ENCODE measurements at places on chromosomes 4 and X. TPM values are rescaled to one million over a fixed set of nuclear protein-coding genes. Genes with fewer than 3 reads are reported as not detected.

Gene SATL1
- not detected for total RNA-seq

Gene DGKK
- total RNA-seq: not detected

GRCh38 chr4:79042079-79042674, 102.9 kb upstream of the PAQR3 start:
- H3K27ac ChIP-seq: no peak overlapping the region
- no peak overlapping the region for H3K4me3 ChIP-seq
- H3K27me3 ChIP-seq: no peaks in the 10 kb centered on the region
- DNase-seq: no peak

Gene TBX22
- total RNA-seq: not detected

DNA sequence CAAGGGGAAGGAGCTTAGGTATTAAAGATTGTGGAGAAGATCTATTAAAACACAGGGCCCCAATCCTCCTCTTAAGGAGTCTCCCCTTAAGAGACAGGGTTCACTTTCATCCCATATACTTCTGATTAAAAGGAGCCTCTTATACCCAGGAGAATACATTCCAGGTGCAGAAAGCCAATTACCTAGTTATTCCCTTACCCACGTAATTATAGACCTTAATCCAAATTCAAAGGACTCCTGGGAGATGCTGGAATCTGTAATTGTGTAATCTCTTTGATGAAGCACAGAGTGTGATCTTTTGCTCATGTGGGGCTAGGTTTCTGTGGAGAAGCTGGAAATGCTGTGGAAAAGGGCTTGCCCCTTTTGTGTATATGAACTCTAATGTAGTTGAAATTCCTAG, 1.4 kb upstream of the SEC24B start:
- peaks cover 23% of the 10 kb centered on the region for H3K4me1 ChIP-seq
- H3K36me3 ChIP-seq: no peaks in the 10 kb centered on the region
- H3K27me3 ChIP-seq: no peaks in the 10 kb centered on the region
- H3K4me3 ChIP-seq: no peak overlapping the region

- no peaks in the 10 kb centered on the region for H3K36me3 ChIP-seq
- H3K4me3 ChIP-seq: no peak overlapping the region
- H3K27me3 ChIP-seq: no peaks in the 10 kb centered on the region
- DNase-seq: no peak
Observed at GRCh38 chr4:15149839-15150592, 147.7 kb downstream of the CPEB2 start.

- no peak overlapping the region for H3K27ac ChIP-seq
- H3K4me3 ChIP-seq: no peak overlapping the region
- DNase-seq: no peak
- no peaks in the 10 kb centered on the region for H3K4me1 ChIP-seq
- H3K27me3 ChIP-seq: no peaks in the 10 kb centered on the region
Observed at GRCh38 chrX:68193786-68194185, 239.5 kb downstream of the OPHN1 start.

GRCh38 chr4:13088726-13089658, 395.1 kb downstream of the RAB28 start:
- H3K36me3 ChIP-seq: no peaks in the 10 kb centered on the region
- H3K4me3 ChIP-seq: no peak overlapping the region
- DNase-seq: no peak
- H3K4me1 ChIP-seq: no peaks in the 10 kb centered on the region

Gene FAM53A
- 1.8 TPM for total RNA-seq

Gene MAGEC1
- total RNA-seq: not detected

Gene FAM9B
- not detected for total RNA-seq

DNA sequence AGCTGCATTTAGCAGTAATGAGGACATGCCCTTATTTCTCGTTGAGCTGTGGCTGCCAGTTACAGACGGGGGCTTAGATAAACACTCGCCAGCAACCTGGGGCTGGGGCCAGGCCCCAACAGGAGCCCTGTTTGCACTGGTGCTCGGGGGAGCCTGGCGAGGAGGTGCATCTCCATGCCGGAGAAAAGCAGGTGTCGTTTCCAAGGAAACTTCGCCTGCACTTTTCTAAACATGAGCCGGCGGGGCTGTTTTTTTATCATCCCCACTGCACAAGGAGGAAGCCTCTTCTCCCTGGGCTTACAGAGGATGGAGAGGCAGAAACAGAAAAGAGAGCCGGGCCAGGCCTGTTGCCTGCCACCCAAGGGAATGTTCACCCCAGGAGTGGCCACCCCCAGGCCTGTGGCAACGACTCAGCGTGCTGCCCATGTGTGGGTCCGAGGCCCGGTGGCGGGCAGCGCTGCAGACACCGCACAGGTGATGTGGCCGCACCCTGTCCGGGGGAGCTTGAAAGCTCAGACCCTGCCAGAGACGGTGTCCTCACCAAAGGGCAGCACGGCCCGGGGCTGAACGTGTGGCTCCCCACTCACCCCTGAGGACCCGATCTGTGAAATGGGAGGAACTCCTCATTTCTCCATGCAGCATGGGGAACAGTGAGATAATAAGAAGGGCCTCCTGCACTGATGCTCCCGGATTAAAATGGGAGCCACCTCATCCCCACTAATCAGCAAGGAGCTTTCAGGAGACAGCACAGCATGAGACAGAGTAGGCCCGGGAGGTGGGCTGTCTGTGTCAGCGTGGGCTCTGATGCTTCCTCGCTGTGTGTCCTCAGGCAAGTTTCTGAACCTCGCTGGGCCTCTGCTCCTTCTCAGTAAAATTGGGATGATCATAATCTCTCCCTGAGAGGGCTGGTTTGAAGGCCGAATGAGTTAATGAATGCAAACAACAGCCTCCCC, 33.8 kb upstream of the ADRA2C start:
- H3K27me3 ChIP-seq: no peaks in the 10 kb centered on the region
- H3K27ac ChIP-seq: no peak overlapping the region
- no peak overlapping the region for H3K4me3 ChIP-seq
- H3K4me1 ChIP-seq: no peaks in the 10 kb centered on the region
- no peak for DNase-seq

Gene ARHGAP4
- total RNA-seq: 242 TPM

DNA sequence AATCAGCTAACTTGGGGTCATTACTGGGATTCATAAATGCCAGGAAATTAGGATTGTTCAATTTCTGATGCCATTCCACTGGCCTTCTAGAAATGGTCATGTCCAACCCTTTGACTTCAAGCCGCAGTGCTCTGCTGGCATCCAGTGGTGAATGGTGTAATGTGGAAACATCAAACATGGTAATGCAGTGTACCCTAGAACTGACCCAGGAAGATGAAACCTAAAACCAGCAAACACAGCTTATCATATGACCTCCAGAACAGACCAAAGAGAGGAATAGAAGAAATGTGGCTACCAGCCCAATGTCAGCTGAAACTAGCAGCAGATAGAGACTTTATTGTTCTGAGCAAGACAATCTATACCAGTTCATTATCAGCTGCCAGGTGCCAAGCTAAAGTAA, 13.8 kb downstream of the CXCL13 start:
- DNase-seq: no peak
- H3K4me1 ChIP-seq: peaks cover 3% of the 10 kb centered on the region
- H3K4me3 ChIP-seq: no peak overlapping the region
- no peaks in the 10 kb centered on the region for H3K36me3 ChIP-seq
- no peaks in the 10 kb centered on the region for H3K27me3 ChIP-seq
- H3K27ac ChIP-seq: no peak overlapping the region

- H3K4me3 ChIP-seq: no peak overlapping the region
- no peak for DNase-seq
- H3K4me1 ChIP-seq: no peaks in the 10 kb centered on the region
Observed at GRCh38 chr4:79065262-79065661, 126.0 kb upstream of the PAQR3 start.

DNA sequence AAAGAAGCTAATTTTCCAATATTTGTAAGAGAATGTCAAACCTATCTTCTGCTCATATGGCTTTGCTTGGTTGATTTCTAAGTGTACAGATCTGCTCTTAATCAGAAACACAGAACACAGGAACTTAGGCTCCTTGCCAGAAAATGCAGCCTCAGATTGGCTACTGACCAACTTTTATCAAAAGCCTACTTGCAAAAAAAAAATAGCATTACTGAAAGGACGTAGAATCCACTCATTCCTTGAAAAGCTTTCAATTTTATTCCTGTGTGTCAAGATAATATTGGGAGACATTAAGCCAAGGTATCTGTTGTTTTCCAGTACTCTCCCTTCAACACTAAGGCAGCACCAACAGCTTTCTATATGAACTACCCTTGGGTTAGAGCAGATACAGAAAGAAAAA, 127.6 kb upstream of the INTU start:
- no peaks in the 10 kb centered on the region for H3K4me1 ChIP-seq
- H3K27ac ChIP-seq: no peak overlapping the region
- no peaks in the 10 kb centered on the region for H3K36me3 ChIP-seq
- DNase-seq: no peak
- no peak overlapping the region for H3K4me3 ChIP-seq

- H3K27ac ChIP-seq: no peak overlapping the region
- DNase-seq: no peak
- H3K4me3 ChIP-seq: no peak overlapping the region
- no peaks in the 10 kb centered on the region for H3K36me3 ChIP-seq
- no peaks in the 10 kb centered on the region for H3K27me3 ChIP-seq
Observed at GRCh38 chrX:13365161-13365560, 45.3 kb upstream of the ATXN3L start.

GRCh38 chr4:102390438-102390837, 45.2 kb upstream of the SLC39A8 start:
- H3K4me3 ChIP-seq: no peak overlapping the region
- H3K27ac ChIP-seq: no peak overlapping the region
- peak; percentile 27 for DNase-seq
- H3K4me1 ChIP-seq: no peaks in the 10 kb centered on the region

Gene NOX1
- total RNA-seq: not detected

DNA sequence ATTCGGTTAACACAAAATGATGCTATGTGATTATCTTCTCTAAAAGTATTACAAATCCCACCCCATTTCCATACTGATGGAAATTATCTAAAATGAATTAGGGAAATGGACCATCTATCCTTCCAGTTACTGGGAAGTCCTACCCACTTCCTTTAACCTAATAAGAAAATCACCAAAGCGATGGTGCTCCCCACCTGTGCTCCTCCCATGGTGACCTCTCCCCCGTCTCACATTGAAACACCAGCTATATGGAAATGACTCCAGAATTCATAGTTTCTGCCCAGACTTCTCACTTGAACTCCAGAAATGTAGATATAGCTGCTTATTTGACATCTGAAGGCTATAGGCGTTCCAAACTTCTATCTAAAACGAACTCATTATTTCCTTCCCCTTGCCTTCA, 48.5 kb downstream of the CCKAR start:
- no peak overlapping the region for H3K27ac ChIP-seq
- no peaks in the 10 kb centered on the region for H3K4me1 ChIP-seq
- H3K36me3 ChIP-seq: no peaks in the 10 kb centered on the region
- no peaks in the 10 kb centered on the region for H3K27me3 ChIP-seq
- DNase-seq: no peak

Gene SLC9A6
- 14.5 TPM for total RNA-seq

GRCh38 chr4:80249144-80249543, 17.3 kb upstream of the FGF5 start:
- DNase-seq: no peak
- no peak overlapping the region for H3K27ac ChIP-seq
- H3K4me1 ChIP-seq: no peaks in the 10 kb centered on the region
- H3K27me3 ChIP-seq: no peaks in the 10 kb centered on the region

GRCh38 chr4:28093071-28093470, 1232.4 kb downstream of the STIM2 start:
- no peaks in the 10 kb centered on the region for H3K36me3 ChIP-seq
- no peaks in the 10 kb centered on the region for H3K4me1 ChIP-seq
- no peak overlapping the region for H3K27ac ChIP-seq
- DNase-seq: no peak
- H3K27me3 ChIP-seq: no peaks in the 10 kb centered on the region

- H3K4me3 ChIP-seq: peak overlapping the region; percentile 30
- H3K4me1 ChIP-seq: peaks cover 45% of the 10 kb centered on the region
- peak overlapping the region; percentile 87 for H3K27ac ChIP-seq
- peak; percentile 74 for DNase-seq
Observed at GRCh38 chrX:131987252-131987651, 35.9 kb upstream of the STK26 start.

DNA sequence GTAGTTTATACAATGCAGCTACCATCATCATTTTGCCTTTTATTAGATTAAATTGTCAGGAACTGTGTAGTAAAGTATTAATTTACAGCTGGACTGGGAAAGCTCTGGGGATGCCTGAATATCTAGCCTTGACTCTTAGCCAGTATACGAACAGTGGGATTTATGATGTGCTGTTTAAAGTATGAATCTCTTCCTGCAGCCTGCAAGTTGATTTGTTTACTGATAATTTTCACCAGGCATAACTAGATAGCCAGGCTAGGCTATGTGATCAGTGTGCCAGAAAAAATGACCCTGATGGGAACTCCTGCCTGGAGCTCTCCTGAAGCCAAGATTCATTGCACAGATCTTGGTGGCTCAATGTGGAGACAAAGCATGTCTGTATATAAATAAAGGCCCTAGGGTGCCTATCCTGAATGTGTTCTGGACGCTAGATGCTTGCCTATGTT, 119.2 kb downstream of the SCLT1 start:
- no peak overlapping the region for H3K4me3 ChIP-seq
- H3K27me3 ChIP-seq: no peaks in the 10 kb centered on the region
- no peak for DNase-seq
- no peak overlapping the region for H3K27ac ChIP-seq

Gene TBC1D14
- 44.1 TPM for total RNA-seq

GRCh38 chrX:9171841-9172463, 138.0 kb upstream of the FAM9B start:
- H3K4me1 ChIP-seq: no peaks in the 10 kb centered on the region
- no peak overlapping the region for H3K27ac ChIP-seq
- no peaks in the 10 kb centered on the region for H3K27me3 ChIP-seq
- no peaks in the 10 kb centered on the region for H3K36me3 ChIP-seq

DNA sequence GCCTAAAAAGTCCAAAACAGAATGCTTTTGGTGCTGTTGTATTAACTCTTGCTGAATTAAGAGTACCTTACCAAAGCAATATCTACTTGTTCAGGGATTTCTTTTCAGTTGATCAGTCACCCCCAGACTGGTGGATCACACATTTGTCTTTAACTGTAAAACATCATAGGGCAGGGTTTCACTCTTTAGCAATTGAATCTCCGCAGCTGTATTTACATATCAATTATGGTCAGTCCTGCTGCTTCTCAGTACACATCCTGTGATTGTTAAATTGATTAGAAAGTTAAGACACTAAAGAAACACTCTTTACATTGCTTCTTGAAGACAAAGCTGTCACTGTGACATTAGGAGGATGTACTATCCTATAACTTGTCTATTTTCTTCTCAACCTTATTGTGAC, 277.1 kb upstream of the ADGRL3 start:
- no peaks in the 10 kb centered on the region for H3K4me1 ChIP-seq
- no peak overlapping the region for H3K27ac ChIP-seq
- no peaks in the 10 kb centered on the region for H3K36me3 ChIP-seq

All from B cell (primary cell).